CD8-positive, alpha-beta T cell (primary cell): ENCODE measurements at places on chromosomes 7 and 10.
A peak's percentile ranks its signal among the peaks of the same experiment; 100 is the strongest.

GRCh38 chr7:30700941-30701340 lies 18.7 kb upstream of the CRHR2 start:
- no peak for DNase-seq

GRCh38 chr10:3813986-3814837 lies 29.2 kb upstream of the KLF6 start:
- DNase-seq: no peak

DNA sequence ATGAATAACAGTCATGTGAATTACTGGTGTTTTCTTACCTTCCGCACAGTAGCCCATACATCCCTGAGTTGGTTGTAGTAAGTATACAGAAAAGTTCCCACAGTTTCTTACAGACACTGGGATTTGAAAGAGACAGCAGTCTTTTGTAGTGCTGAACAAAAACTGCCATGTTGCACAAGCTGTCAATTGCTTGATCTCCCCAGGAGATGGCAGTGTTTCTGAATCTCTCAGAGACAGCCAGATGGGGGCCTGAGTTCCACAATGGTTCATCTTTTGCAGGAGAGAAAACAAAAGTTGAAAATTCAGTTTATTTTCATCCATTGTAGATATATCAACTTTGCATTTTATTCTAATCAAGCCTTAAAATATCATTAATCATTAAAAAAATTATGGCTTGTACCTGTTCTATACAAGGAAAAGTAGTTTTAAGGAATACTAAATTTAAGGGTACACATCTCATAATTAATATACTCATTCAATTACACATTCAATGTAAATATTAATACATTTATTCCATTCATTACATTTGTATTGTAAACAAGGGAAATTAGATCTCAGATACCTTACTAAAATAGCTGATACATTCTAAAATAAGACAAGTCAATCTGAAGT lies 14.5 kb downstream of the VWDE start:
- DNase-seq: no peak

DNA sequence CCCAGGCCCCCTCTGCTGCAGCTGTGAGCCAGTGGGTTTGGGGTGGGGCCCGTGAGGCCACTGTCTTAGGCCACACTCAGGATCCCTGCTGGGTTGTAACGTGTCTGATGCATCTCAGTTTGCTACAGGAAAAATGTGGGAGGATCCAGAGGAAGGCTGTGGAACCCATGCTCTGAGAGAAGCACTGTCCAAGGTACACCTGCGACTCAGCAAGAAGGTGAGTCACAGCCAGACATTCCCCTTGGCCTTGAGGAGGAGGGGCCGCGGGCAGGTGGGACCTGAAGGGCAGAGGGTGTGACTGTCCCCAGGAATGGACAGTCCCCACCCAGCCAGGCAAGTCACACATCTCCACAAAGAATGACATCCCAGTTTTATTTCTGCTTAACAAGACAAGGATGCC lies 27.8 kb upstream of the C10orf120 start:
- DNase-seq: no peak

DNA sequence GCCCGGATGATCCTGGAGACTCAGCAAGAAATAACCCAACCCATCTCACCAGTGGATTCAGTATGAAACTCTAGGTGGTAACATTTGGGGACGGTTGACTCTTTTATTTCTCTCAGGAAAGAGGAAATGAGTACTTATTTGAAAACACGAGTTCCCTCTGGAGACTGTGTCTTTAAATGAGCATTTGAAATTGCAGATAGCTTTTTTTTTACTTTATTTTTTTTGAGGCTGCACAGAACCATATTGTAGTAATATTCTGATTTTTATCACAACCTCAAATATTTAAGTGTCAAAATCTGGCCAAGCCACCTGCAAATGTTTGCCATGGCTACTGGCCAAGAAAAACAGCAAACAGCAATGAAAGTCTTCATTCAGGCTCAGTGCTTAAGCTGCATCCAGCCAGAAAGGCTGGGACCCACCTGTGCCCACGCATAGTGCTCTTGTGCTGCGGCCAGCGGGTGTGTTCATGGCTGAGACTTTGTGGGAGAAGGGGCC lies 160.8 kb downstream of the CREB5 start:
- DNase-seq: no peak

DNA sequence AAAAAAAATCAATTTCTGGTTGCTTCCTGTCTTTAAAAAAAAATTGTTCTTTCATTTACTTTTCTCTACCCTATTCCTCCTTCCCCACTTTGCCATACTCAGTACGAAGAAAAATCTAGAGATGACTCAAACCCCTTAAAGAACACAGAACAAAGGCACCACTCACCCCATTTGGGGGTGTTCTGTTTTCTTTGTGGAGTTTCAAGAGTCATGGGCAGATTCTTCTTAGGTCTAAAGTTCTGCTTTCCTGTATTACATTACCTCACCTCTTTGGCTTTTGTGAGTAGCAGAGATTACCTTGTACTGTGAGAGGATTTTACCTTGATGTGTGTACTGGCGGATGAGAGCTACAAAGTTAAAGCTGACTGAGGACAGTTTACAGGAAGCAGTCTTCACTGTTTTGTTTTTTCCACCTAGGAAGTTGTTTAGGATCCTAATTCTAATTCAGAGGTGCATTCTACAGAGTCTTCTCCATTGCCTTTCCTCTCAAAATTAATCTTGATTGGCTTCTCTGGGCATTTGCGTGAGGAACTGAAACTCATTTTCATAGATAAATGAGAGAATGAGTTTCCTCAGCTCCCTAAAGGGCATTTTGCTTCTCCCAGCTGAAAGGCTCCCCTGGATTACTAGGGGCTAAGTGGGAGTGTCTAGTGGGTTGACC lies 20.7 kb downstream of the AVL9 start:
- no peak for DNase-seq

GRCh38 chr10:95767884-95768556 lies 12.1 kb downstream of the ENTPD1 start:
- no peak for DNase-seq

- no peak for DNase-seq
These were observed 599.2 kb upstream of the MGMT start for GRCh38 chr10:128867819-128868218.

DNA sequence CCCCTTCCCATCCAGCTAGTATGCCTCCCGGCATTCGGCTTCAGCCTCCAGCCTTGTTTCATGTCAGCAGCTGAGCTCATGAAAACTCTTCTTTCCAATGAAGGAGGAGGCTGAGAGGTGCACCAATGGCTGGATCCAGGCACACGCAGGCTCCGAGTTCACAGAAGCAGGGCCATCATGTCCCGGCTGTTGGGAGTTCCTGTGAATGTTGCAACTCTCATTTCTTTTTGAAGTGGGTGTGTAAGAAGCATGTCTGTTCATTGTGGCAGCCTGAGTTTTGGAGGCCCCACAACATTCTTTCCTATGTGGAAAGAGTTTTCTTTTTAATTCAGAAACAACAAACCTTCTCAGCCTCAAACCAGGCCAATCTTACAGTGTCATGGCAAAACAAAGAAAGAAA lies 89.7 kb downstream of the PTPRE start:
- DNase-seq: no peak

DNA sequence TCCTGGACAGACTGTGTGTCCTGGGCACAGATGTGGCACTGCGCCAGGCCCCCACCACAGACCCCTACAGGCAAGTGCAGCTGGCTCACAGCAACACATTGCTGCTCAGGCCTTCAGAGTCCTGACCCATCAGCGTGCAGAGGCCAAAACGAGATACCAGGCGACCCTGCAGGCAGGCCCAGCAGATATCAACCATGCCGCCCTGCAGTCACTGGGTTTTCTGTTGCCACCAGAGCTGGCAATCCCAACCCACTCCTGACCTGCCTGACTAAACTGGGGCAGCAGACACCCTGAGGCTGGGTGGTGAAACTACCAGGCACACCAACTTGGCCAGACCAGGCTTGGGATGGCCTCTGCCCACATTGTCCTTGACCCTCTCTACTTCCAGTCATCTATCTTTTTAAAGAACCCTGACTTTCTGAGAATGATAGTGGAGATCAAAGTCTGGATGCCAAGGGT lies 20.3 kb downstream of the ZCCHC24 start:
- no peak for DNase-seq

GRCh38 chr7:18756378-18757050 lies 261.0 kb downstream of the HDAC9 start:
- no peak for DNase-seq

DNA sequence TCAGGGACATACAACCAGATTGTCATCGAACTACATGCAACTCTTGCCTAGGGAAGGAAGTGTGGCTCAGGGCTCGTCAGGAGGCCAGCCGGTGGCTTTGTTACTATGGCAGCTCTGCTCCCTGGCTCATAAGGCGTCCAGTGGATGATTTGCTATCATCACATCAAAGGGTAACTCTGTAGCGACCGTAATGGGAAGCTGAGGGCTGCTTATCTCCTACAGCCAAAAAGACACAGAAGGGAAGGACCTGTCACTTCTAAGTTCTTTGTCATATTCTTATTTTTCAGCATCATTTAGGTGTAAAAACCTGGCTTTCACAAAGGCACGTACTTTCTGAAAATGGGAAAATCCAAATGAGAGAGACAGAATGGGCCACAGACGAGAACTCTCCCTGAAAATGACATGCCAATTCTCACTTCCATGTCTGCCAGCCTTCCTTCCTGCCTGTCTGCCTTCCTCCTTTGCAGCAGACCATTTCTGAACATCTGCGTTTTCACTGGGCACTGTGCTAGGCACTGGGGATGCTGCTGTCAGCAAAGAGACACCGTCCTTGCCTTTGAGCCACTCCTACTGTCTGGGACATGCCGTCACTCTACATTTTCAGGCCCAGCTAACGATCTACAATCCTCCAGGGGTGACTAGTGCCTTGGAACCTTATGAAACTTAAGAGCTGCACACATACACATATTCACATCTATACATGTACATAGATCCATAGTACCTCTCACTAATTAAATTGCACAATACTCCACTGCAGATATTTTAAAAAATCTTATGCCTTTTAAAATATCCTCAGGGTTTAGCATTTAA lies 26.9 kb downstream of the ENKUR start:
- no peak for DNase-seq

DNA sequence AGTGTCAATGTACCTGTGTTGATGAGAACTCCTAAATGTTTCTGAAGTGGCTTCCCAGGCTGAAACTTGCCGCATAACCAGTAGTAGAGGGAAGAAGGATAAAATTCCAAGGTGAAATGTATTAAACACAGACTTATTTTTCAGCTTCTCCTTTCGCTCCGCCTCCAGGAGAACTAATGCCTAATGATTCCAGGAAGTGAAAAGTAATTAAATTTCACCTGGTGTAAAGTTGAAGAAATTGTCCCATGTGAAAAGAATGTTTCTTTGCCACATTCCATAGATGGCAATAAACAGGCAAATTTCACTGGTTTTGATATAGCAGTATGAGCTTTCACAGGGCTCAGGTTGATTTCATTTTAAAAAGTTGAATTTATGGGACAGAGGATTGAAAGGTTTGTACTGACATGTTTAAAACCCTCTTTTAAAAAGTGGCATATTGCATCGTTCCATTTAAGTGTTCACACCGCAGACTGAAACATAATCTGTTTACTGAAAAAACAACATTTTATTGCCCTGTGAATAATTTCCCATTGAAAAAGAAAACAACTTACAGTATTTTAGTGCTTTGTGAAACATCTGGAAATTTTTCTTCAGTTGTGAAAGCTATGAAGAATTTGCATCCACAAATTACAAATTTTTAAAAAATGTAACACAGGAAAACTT lies 453.4 kb upstream of the NFE2L3 start:
- DNase-seq: no peak

- DNase-seq: no peak
These were observed 134.6 kb upstream of the NPSR1 start for GRCh38 chr7:34523226-34523918.

- no peak for DNase-seq
These were observed 34.7 kb downstream of the SVIL start for GRCh38 chr10:29600067-29600466.

DNA sequence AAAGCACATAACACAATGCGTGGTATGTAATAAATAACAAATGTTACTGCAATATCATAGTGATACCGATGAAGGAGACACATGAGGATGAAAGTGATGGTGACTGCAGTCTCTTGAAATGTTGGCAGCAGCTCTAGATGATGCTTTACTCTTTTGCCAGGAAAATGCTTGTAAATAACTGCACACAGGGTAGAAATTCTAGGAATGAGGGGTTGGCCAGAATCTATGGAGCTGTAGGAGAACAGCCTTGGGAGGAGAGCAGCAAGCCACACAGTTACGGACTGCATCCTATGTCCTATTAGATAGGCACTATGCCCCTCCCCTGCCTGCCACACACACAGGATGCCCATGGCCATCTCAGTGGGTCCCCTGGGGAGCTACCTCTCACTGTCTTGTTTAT lies 97.6 kb upstream of the GSDME start:
- no peak for DNase-seq

DNA sequence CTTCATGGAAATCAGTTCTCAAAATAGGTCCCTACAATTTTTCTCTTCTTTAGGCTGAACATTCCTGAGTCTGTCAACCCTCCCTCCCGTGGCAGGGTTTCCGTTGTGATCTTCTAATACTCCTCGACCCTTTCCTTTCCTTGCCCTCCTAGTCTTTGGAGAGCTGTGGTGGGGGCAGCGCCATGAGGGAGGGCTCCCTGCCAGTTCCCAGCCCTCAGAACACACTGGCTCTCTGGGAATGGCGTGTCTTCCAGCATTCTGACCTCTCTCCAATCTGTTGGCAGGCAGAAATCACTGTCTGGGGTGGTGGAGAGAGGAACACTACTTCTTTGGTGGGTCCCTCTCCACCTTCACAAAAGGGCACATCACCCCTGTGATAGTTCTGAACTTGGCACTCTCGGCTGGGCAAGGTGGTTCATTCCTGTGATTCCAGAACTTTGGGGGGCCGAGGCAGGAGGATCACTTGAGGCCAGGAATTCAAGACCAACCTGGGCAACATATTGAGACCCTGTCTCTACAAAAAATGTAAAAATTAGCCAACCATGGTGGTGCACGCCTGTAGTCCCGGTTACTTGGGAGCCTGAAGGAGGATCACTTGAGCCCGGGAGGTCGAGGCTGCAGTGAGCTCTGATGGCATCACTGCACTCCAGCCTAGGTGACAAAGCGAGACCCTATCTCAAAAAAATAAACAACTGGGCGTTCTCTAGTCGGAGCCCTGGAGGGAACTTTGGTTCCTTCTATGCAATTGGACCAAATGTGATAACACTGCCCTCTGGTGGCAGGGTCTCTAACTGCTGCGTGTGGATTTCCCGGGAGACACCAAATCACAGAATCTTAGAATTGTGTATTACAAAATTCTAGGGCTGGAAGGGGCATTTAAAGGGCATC lies 13.1 kb upstream of the ARPC1A start:
- DNase-seq: peak; percentile 63

GRCh38 chr10:116056445-116057293 lies 216.3 kb downstream of the GFRA1 start:
- DNase-seq: no peak

DNA sequence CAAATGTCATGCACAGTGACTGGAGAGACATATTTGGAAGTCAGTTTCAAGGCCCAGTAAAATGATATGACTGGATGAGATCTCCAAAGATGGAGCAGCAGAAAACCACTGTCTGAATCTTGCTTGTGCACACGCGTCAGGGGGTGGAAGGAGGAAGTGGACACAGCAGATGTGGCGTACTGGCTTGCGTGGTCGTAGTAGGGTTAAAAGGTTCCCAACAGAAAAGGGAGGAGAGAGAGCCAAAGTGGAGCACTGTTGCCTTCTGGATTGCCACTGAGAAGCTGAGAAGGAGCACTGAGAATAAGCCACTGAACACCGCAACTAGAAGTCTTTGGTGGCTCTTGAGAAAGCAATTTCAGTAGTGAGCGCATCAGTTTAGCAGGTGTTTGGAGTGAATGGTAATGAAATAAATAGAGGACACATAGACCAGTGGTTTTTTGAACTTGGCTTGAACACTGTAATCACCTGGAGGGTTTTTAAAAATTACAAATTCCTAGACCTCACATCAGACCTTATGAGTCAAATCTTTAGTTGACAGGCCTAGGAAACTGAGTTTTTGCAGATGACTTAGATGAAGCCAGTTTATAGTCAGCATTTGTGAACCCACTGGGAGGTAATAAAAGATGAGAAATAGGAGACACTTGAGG lies 227.3 kb downstream of the PTEN start:
- DNase-seq: no peak
